DMS53 (cell line): ENCODE measurements at places on chromosomes 7 and 10.

GRCh38 chr10:50650481-50650880, 26.7 kb upstream of the SGMS1 start:
- no peak for DNase-seq

- peak; percentile 35 for DNase-seq
Observed at GRCh38 chr10:34024693-34025425, 690.4 kb upstream of the NRP1 start.

DNA sequence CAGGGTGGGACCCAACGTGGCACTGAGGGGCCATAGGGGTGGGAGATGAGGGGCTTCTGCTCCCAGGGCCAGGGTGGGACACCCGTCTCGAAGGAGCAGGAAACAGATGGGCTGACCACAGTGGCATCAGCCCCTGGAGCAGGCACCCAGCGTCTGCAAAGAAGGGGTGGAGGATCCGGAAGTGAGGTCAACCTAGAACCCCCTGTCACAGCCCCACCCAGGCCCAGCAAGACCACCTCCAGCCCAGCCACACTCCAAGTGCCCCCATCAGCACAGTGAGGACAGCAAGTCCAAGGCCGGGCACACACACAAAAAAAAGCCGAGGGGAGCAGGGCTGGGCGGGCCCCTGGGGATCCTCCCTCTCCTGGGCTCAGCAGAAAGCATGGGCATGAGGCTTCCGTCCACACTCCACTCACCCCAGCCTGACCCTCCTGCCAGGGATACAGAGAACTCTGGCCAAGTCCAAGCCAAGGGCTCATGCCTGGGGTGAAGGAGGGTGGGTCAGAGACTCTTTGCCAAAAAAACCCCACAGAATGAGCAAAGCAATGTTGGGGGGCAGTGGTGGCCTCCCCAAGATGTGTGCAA, 111.0 kb downstream of the FOXL3 start:
- DNase-seq, result no peak

DNA sequence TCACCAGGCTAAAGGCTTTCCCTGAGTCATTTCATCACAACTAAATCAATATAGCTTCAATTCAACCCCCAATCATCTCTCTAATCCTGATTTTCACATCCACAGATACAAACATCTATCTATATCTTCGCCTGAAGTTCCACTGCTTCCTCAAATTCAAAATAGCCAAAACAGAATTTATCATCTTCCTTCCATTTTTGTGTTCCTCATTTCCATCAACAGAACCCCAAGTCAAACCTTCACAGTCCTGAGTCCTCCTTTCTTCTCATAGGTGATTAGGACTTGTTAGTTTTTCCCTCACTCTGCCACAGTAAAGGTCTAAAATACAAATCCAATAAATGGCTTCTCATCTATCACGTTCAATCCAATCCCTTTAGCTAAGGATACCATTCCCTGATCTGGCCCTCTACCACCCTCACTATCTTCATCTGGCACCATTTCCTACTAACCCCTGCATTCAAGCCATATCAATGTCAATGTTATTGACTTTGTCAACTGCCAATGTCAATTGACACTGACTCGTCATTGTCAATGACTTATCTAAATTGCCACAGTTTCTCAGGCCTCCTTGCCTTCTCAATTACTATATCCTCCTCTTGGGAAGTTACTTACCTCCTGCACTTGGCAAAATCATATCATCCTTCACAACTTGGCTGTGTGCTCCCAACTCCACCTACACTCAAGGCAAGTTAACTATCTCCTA, 2.6 kb downstream of the HYCC1 start:
- DNase-seq, result peak; percentile 39

DNA sequence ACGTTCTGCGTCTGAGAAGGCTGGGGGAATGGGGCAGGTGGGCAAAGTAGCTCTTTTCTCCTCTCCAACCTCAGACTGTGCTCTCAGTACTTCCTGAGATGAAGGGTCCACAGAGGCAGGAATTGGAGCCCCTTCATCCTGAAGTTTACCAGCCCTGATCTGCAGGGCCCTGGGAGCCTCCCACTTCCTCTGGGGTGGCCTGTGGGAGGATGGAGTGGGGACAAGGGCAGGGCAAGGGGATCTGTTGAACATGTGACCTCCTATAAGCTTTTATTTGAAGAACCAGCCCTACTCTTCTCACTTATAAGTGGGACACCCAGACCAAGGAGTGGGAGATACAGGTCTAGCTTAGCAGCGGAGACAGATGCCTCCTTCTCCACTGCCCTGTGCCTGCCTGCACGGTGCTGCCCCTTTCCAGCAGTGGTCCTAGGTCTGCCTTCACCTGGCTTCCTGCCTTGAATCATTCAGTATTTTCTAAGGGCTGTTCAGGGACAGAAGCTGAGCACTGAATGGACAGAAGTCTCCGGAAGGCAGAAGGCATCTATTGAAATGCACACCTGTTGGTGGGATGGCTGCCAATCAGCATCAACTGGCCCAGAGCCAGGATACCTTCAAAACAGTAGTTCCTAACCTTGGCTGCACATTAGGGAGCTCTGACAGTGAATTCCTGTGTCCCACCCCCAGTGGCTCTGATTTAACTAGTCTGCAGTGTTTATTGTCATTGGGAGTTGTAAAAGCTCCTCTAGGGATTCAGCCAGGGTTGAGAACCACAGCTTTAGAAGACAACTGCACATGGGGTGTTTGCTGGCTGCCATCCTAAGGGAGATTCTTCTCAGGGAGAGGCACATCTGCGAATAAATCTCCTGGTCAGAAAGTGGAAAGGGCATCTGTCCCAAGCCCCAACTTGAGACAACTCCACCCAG, 2.7 kb upstream of the ARHGAP22 start:
- no peak for DNase-seq

DNA sequence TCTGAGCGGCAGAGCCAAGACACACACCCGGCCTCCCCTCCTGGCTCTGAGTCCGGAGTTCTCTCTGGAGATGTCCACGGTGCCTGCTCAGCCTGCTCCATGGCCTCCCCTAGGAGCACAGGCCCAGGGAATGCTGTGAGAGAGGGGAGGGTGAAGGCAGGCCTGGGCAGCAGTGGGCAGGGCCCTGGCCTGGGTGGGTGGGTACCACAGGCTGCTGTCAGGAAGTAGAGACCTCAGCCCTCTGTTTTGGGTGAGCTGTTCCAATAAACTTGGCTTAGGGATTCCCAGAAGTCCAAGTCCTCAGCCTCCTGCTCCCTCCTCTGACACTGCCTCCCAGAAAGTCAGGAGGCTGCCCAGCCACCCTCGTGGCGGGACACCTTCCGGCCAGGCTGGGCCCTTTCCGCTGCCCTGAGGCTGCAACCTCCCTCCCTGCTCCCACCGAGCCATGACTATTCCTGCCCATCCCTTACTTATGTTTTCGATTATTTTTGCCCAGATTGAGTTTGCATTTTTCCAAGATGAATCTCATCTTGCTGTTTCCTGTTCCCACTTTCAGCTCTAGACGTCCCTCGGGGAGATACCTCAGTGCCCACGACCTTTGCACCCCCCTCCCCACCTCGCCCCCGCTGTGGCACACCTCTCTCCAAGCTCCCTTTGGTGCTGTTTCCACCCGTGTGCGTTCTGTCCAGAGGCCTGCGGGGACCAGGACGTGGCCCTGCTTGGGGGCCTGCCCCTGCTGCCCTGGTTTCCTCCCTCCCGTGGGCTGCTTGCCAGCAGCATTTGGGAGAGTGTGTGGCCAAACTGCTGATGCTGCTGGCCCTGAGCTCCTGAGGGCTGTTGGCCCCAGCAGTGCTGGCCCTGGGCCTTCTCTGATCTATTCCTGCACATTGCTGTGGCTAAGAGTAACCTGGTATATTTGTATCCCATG, 5.8 kb upstream of the POLM start:
- DNase-seq, result no peak

DNA sequence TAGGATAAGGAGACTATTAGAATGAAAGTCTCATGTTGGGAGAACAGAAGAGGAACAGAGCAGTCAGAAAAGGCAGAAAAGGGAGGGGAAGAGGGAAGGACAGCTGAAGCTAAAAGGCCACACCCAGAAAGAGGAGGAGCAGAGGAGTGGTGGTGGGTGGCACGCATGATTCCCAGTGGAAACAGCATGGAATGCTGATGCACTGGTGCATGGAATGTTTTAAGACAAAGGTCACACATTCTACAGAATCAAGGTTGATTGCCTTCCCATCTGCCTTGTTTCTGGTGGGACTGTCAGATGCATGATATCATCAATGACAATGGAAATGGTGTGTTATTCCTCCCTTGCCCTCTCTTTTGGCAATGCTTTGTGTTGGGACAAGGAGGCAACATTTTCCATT, 285.4 kb upstream of the MKI67 start:
- no peak for DNase-seq

DNA sequence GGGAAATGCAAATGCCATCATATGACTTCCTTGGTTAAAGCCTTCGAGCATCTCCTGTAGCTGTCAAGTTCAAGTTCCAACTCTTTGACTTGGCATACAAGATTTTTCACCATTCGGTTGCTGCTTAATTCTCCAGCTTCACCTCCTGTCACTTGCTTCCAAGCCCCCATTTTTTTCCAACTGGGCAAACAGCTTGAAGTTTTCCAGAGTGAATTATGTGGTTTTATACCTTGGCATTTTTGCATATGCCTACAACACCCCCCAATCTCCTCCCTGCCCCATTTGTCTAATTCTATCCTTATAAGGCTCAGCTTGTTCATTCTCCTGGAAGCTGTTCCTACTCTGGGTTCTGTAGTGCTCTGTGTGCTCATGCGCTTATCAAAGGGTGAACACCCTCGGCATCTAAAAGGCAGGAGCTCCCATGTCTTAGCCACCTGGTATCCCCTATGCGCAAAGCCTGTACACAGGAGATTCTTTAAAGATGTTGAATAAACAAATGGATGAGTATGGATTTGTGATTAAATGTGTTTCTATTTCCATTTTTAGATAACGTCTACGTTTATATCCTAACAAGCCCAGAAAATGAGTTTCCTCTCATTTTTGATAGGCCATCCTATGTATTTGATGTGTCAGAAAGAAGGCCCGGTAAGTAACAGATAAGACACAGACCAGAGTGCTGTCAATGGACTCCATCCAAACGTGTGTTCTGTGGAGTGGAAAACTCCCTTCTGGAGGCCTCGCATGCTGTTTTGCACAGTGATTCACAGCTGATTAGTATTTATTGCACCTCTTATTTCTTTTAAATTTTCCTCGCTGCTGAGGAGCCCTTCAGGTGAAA, 52.5 kb downstream of the CDHR3 start:
- DNase-seq, result no peak

DNA sequence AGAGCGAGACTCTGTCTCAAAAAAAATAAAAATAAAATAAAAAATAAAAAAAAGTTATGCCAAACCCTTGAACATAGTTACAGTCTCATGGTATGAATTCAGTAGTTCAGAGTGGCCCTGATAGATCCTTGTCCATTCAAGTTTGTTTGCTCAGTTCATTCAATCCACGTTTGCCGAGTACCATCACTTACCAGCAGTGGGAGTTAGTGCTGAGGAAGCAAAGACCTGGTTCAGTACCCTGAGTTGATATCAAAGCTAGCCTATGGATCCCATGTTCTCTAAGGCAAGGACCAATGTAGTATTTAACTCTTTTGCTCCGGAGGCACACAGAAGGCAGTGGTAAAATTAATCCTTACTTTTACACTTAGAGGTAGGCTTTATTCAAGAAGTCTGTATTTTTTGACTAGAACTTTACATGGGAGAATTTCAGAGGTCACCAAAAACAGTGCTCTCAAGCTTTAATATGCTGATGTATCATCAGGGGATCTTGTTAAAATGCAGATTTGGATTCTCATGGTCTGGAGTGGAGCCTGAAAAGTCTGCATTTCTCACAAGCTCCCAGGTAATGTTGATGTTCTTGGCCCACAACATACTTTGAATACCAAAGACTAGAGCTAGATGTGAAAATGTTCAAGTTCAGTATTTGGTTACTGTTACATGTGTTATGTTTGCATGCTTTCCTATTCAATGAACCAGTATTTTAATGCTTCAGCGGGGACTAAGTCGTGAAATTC, 38.1 kb upstream of the HBP1 start:
- peak; percentile 66 for DNase-seq

DNA sequence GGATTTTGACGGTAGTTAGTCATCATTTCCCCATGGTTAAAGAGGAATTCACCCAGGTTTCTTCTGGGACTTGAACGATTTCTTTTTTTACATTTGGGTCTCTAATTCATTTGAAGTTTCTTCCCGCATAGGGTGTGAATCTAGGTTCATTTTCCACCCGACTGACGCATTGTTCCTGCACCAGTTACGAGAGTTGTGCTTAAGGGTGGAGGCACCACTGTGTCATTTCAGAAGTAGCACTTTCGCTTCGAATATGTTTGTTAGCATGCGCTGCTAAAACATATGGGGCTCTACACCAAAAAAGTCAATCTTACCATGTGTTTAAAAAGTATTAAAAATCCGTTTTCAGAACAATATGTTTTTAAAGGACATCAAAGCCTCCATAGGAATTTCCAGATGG, 140.3 kb downstream of the VIPR2 start:
- DNase-seq, result no peak

- no peak for DNase-seq
Observed at GRCh38 chr10:78118591-78118990, 84.9 kb downstream of the RPS24 start.

DNA sequence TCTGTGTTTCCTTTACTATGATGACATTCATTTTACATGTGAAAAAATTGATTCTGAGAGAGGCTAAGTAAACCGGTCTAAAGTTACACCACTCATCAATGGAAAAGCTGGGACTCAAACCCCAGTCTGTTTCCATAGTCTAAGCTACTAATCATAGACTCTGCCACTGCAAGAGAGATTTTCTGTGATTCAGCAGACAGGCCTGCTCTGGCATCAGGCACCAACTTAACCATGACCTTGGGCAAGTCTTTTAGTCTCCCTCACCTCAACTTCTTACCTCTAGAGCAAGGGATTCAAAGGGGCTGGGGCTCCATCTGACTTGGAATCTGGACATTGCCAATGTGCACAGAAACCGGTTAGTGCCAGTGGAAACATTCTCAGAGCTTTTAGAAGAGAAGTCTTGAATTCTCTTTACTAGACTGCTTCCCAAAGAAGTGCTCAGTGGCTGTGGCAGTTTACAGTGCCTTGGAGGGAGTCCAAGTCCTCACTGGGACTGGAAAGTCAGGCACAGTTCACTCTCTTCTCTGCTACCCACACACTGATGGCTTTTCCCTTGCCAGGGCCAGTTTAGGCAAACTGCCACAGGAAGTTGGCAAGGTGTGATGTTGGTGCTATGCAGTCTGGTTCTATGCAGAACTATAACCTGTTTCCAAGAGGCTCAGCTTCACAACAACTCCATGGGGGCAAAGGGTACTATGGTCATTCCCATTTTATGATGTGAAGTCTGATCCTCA, 4.5 kb upstream of the BLNK start:
- peak; percentile 10 for DNase-seq

DNA sequence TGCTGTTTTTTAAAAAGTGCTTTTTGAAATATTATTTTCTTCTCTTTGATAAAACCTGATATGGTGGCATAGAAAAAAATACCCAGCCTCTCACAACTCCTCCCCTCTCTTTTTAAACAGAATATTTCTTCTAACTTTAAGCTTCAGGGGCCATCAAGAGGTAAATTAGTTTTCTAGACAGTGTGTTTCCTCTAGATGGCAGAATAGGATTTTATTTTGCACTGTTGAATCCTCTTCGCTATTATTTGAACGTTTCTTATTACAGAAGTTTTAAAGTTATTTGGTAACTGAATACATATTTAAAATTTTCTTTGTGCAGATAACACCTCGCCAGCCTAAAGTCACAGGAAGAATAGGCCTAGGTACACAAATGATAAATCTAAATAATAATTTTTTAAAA, 30.3 kb downstream of the ARL5B start:
- peak; percentile 63 for DNase-seq
